ENCODE measurements at places on chromosomes 4 and X.

DNA sequence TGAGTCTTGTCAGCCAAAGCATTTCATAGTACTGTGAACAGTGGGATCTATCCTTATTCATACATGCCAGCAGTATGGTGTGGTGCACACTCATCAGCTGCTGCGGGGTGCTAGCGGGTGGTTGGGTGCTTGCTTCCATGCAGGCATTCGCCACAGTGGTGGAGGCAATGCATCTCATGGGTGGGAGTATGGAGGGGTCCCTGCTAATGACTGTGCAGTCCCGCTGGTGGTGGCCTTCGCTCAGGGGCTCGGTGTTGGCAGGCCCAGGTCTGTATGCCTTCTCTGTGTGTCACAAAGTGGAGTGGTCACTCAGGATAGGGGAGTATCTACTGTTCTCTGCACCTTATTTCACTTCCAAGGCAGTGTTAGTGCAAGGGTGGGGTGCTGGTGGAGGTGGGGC is 122.6 kb downstream of the POU3F4 start:
- no peak for DNase-seq

DNA sequence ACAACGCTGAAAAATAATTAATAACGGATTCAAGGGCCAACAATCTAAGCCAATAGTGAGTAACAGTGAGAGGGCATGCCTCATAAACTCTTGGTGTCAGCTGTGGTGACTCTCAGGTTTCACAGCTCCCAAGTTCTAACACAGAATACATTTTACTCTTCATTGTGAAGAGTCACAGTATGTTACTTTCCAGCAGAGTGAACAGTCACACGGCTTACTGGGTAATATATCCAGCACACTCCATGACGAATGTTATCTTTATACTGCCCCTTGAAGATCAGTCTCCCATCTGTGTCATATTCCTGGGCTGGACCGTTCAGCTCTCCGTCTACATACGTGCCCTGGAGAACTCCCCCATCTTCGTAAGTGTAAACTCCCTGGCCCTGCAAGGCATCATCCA is 23.1 kb downstream of the SETD7 start:
- no peak for DNase-seq

DNA sequence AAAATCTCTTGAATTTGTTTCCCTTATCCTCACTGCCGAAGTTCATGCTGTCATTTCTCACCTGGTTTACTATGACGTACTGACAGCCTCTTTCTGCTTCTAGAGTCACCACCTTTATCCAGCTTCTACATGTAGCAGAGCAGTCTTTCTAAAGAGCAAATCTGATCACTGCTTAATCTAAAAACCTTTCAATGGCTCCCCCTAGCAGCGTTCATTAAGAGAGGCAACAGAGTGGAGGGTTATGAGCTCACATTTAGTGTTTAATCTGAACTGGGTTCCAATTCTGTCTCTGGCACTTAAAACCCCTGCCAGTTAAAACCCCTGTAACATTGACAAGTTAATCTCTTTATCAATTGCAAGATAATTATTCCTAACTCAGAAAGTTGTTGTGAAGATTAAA is 4.4 kb downstream of the RBPJ start:
- no peak for DNase-seq

- no peak for DNase-seq
These were observed 17.4 kb downstream of the SORBS2 start for GRCh38 chr4:185794637-185795036.

- no peak for DNase-seq
These were observed 166.4 kb upstream of the ATP6AP2 start for GRCh38 chrX:40414335-40414734.

GRCh38 chrX:13607331-13607995 is 38.1 kb downstream of the EGFL6 start:
- DNase-seq = no peak

Measured in left ventricle myocardium inferior (tissue), 1 donor.